ENCODE measurements at places on chromosomes 1 and 21.
A peak's percentile ranks its signal among the peaks of the same experiment; 100 is the strongest.

- no peak for DNase-seq
These were observed 658 bp upstream of the COL16A1 start for GRCh38 chr1:31704271-31705079.

GRCh38 chr1:55034476-55035133, 4.7 kb upstream of the PCSK9 start:
- DNase-seq, result no peak

DNA sequence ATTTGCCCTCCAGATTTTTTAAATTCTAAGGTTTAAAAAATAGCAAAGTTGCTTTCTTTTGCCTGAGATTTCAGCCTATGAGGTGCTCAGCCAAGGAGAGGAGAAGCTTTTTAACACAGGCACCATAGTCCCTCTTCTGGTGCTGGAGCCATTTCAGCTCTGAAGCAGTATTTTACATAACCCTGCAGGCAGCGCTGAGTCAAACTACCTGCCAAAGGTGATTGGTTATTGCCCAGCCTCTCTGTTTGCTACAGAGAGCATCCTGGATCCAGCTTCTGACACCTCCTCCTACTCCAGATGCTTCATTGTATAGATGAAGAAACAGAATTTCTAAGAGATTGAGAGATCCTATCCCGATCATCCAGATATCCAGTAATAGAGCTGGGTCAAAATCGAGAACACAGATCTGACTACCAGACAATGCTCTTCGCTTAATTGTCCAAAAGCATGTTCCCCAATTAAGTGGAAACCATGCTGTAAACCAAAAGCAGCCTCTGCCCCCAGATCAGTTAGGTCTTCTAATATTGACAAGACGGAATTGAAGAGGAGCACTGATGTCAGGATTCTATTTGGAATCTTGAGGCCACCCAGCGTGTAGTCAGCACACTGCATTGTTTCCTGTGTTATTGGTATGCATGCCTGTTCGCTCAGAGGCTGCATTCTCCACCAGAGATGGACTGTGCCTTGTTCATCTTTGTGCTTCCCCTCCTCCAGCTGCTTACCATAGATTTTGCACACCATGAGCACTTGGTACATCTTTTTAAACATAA, 22.1 kb downstream of the RGS8 start:
- no peak for DNase-seq

DNA sequence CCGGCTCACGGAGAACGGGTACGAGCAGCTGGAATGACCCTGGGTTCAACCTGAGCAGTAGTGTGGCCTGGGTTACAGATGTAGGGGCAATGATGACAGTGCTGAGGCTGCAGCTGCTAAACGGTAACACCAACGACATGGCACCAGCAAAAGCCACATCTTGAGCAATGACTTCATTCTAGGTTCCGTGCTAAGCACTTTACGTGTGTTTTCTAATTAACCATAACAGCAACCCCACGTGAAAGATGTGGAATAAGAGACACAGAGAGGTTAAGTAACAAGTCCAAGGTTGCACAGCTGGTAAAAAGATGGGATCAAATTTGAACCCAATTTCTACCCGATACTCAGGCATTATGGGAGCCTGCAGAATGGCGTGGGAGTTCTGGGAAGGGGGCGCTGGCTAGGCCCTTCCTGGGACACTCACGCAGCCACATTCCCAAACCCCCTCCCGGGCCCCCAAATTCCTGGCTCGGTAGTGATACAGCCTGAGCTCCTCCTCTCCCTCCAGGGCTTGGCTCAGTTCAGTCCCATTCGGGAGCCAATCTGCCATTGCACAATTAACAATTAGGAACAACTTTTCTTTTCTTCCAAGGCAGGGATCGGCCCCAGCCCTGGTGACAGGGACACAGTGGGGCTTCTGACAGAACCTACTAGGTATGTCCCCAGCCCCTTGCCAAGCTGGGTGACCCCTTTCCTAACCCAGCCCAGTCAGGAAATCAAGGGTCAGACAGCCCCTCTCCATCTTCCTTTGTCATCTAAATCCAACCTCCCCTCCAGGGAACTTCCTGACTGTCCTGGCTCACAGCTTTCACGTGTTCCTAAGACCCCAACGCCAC, 23.8 kb upstream of the ECE1 start:
- DNase-seq, result no peak

- DNase-seq, result no peak
These were observed 289.5 kb downstream of the RRAGC start for GRCh38 chr1:38569932-38570656.

DNA sequence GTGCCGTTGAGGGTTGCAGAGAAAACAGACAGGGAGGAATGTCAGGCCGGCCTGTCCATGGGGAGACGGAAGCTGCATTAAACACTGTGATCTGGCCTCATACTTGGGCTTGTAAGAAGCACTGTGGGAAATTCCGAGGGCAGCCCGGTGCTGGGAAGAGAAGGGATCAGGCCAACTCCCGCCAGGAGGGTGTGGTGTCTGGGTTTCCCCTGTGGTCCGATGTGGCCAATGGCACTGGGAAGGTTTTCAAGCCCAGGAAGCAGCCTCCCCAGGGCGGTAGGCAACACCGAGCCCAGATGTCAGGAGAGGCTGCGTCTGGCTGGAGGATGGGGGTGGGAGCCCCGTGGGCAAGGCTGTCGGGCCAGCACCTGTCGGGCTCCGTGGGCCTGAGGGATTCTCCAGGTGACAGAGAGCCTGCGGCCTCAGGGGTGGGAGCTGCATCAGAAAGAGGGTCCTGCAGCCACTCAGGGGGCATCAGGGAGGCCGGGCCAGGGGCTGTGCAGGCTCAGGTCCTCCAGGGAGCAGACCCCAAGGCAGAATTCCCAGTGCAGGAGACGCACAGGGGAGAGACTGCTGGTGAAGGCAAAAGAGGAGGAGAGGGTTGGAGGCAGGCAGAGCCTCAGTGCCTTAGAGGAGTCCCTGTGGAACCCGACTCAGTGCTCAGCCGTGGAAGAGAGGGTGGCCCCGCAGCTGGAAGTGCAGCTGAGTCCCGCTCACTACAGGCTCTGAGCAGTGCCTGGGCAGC, 8.4 kb downstream of the UBASH3A start:
- no peak for DNase-seq

DNA sequence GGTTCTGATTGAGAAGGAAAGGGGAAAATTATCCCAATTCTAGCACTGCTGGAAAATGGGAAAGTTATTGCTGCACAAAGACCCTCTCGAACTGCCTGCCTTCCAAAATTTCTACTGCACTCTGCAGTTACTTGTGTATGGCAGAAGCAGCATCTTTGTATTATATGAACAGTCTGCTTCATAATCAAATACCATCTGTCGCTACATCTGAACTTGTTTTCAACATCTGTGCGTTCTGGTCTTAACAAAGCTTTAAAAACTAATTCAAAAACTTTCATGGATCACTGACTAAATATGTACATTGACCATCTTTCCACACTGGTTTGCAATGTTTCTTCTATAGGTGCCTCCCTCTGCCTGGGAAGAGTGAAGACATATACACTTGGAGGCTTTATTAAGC, 79.2 kb downstream of the PROX1 start:
- no peak for DNase-seq

GRCh38 chr1:153629971-153630370, 1.7 kb downstream of the S100A1 start:
- no peak for DNase-seq

- no peak for DNase-seq
These were observed 78.9 kb upstream of the ACTRT2 start for GRCh38 chr1:2942410-2942809.

GRCh38 chr1:9942399-9942938, 722 bp downstream of the LZIC start:
- DNase-seq, result peak; percentile 61

- DNase-seq, result no peak
These were observed 188.5 kb upstream of the CHRM3 start for GRCh38 chr1:239197871-239198270.

DNA sequence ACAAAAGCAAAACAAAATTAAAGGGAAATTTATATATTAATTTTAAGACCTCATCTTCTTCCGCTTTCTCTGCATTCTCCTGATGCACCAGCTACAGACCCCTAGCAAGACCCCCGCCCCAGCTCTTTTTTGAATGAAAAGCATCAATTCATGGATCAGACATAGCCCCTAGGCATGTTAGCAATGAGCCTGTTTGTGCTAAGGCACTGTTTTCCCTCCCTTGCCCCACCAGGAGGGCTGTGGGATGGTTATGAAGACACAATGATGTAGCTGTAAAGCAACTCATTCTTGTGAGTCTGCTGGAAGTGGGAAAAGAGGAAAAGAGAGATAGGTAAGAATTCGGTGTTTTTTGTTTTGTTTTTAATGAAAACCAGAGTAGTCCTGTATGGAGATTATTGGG, 88.5 kb upstream of the ZBTB18 start:
- no peak for DNase-seq

DNA sequence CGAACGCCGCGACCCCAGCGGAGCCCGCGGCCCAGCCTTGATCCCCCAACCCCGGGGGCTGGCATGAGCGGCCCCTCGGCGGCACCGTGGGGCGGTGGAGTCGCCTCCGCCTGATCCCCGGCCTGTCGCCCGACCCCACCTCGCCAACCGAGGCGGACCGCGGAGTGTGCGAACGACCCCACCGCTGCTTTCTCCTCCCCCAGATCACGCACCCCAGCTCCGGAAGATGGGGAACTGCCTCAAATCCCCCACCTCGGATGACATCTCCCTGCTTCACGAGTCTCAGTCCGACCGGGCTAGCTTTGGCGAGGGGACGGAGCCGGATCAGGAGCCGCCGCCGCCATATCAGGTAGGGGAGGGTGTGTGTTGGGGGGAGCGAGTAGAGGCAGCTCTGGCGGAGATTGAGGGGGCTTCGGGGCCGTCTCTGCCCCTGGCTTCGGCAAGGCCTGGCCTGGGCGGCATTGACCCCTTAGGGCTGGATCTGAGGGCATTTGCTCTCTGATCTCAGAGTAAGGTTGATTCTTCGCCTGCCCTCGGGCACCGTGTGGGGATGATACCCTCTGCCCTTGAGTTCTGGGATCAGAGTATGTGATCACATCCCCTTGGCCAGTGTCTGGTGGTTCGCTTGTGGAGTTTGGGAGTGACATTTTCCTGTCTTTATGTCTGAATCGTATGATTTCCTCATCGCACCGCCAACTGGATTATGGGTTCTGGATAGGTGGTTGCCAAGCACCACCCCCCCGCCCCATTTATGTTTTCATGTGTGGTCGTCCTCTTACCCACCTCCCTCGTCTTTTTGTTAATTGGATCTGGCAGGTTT, 668 bp downstream of the RNF11 start:
- no peak for DNase-seq

GRCh38 chr1:15485636-15486035, 9.7 kb downstream of the CELA2B start:
- no peak for DNase-seq

DNA sequence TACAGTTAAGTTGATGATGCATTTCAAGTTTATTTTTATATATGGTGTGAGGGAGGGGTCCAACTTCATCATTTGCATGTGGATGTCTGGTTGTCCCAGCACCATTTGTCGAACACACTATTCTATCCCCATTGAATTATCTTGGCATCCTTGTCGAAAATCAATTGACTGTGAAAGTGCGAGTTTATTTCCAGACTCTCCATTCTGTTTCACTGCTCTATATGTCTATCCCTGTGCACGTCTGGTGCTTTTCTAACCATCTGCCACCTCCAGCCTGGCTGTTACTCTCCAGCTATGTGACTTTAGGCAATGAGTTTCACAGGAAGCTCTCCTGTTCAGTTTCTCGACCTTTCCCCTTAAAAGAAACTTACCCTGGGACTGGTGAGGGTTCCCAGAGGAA, 137.1 kb upstream of the KLHDC7A start:
- DNase-seq, result no peak

DNA sequence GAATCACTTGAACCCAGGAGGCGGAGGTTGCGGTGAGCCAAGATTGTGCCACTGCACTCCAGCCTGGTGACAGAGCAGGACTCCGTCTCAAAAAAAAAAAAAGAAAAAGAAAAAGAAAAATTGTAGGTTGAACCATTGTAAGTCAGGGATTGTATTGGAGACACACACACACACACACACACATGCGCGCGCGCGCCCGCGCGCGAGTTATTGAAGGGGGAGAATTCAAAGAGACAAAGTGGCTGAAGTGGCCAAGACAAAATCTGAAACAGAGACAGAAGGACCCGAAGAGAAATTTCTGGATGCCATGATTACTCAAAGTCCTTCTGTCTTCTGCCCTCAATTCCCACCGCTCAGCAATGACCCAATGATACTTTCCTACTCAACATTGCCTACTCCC, 3.7 kb upstream of the KLHDC9 start:
- DNase-seq, result no peak

- DNase-seq, result no peak
These were observed 1.0 kb downstream of the OLFML2B start for GRCh38 chr1:162022626-162023025.

- no peak for DNase-seq
These were observed 14.9 kb upstream of the MED18 start for GRCh38 chr1:28313702-28314546.

DNA sequence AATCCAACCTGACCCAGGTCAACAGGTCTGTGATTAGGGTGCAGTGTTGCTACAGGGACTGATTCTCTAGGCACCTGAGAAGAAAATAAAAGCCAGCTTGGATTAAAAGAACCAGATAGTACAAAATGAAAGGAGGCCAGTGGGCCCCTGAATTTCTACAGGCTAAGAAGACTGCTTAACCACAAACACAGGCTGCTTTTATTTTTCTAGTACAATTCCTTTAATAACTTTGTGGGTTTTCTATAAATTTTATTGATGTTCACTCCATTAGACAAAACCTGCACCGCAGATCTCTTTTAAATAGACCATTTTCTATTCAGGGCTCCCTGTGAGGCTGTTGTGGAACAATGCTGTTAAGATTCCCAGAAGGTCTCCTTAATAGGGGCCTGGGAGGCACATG, 9.7 kb upstream of the PRMT2 start:
- no peak for DNase-seq

- no peak for DNase-seq
These were observed 16.5 kb downstream of the DYRK1A start for GRCh38 chr21:37383086-37383485.

- no peak for DNase-seq
These were observed 27.7 kb downstream of the PADI3 start for GRCh38 chr1:17276568-17276967.

DNA sequence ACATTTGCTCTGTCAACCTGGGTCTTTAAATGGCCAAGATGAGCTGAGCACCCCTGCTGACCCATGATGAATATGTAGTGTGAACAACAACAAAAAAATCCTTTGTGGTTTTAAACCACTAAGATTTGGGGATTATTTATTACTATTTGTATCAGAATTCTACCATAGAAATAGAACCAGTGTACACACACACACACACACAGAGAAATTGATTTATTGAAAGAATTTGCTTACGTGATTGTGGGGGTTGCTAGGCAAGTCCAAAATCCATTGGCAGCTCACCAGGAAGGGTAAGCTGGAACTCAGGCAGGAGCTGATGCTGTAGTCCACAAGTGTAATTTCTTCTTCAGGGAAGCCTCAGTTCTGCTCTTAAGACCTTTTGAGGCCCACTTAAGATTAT, 82.5 kb upstream of the MAP1LC3C start:
- no peak for DNase-seq

GRCh38 chr1:20320704-20321103, 30.0 kb downstream of the VWA5B1 start:
- no peak for DNase-seq

All from activated CD4-positive, alpha-beta T cell treated with anti-CD3 and anti-CD28 coated beads, Interleukin-2, Interleukin-4, amounts not matched to agents 100 ng/mL and 50 ng/mL, durations not matched to agents 16 hours and 8 hours (primary cell).